NCI-H1694 treated with DMSO at 0.1 percent for 48 hours (cell line): ENCODE measurements at places on chromosomes 12 and 14.

- no peak for DNase-seq
These were observed 18.2 kb downstream of the MSRB3 start for GRCh38 chr12:65296508-65297265.

DNA sequence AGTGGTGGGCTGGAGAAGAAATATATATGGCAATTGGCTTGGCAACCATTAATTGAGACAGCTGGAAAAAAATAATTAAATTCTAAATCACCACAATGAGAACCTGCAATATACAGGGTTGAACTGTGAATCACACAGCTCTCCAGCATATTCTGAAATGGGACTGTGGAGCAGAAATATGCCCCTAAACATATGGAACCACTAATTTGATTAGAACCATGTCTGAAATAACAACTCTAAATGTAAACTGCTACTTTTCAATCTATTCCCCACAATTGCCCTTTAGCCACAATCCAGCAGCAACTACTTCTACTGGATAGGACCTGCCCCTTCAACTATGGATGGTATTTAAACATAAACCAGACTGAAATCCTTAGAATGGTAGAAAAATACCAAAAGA is 330.4 kb downstream of the TRHDE start:
- no peak for DNase-seq

GRCh38 chr12:66140731-66141130 is 10.2 kb upstream of the LLPH start:
- DNase-seq: no peak

GRCh38 chr12:82326905-82327503 is 31.2 kb downstream of the CCDC59 start:
- peak; percentile 53 for DNase-seq

DNA sequence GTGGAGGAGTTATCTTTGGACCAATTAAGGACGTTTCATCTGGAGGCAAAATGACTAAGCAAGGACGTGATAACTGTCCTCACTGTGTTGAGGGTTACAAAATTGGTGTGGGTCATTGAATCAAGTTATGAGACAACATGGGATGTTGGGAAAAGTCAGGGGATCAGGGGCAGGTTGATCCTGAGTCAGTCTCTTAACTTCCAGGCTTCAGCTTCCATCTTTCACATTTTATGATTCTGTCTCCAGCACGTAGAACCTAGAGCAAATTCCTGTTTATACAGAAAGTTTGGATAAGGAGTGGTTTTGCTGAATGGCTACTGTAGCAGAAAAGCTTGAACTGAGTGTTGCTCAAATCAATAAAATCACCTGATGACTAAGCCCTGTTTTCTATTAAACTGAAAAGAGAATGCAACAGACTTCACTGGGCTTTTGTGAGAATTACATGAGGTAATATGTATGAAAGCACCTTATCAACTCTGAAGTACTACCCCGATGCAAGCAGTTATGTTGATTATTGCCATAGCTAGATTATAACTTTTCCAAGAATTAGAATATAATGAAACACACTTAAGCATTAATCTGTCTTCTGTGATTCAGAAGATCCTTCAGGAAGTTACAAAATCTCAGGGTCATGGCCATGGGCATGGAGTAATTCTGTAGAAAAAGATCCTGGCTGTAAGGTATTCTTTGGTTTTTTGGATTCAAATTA is 184.8 kb downstream of the ETV6 start:
- DNase-seq: no peak

DNA sequence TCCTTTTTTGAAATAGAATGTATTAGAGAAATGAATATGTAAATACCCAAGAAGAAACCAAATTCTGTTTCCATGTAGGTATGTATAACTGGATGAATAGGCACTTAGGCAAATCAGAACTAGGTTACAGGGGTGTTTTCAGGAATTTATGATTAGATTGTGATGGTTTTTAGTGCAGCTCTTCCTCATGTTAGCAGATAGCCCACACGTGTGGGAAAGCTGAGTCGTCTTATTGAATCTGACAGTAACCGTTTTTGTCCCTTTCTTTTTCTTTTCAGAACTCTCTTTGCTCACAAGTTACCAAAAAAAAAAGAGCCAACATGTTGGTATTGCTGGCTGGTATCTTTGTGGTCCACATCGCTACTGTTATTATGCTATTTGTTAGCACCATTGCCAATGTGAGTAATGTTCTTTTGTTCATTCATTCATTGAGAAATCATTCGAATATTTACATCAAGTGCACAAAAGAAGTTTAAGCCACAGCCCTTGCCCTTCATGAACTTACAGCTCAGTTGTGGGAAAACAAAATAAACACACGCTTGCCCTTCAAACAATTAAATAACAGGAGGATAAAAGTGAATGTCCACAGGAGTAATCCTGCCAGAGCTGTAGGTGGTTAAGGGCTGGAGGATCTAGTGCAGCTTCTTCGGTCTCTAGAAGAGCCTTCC is 14.8 kb downstream of the EMP1 start:
- DNase-seq: no peak

GRCh38 chr12:124566997-124567672 is at the start of gene NCOR2:
Gene NCOR2, minus strand, starts transcription at chr12:124567612. Its CDS starts 72,361 bp downstream, at chr12:124495251.
- no peak for DNase-seq

DNA sequence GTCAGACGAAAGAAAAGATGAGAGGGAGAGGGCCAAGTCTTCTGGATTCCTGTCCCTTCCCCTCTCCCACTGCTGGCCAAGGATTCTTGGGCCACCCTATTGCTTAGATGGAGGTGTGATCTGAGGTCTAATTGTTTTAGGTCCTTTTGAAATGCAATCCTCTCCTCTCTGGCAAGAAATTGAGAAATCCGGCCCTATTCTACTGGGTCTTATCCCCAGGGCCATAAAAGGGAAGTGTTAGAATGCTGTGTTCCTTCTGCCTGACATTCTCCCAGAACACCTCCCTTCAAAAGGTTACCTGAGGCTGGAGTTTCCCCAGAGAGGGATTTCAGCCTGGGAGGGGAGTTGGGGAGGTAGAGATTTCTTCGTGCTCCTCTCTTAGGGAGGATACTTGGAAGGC is 4.4 kb downstream of the WNT5B start:
- no peak for DNase-seq

DNA sequence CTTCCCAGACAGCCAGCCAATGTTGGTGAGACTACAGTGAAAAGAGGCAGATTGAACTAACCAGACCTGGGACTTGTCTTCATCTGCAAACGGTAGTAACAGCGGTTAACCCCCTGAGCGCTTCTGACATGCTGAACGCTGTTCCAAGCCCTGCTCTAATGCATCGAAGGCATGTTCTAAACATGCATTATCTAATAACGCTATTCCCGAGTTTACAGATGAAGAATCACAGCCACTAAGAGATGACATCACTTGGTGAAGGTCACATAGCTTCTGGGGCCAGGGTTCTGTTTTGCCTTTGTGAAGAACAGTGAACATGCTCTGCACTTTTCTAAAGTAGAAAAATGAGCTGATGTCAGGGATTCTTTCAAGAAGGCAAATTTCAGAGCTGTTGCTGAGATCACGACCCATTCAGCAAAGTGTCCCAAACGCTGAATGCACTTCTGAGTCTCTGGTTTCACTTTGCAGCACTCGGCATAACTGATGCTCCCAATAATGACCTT is 56.0 kb downstream of the FOS start:
- no peak for DNase-seq

- DNase-seq: no peak
These were observed 18.6 kb downstream of the PSMC1 start for GRCh38 chr14:90274808-90275457.
